Mesendoderm (in vitro differentiated cells): ENCODE measurements at places on chromosomes 1 and 21.

- no peak for DNase-seq
These were observed 33.7 kb downstream of the GNB1 start for GRCh38 chr1:1857096-1857703.

DNA sequence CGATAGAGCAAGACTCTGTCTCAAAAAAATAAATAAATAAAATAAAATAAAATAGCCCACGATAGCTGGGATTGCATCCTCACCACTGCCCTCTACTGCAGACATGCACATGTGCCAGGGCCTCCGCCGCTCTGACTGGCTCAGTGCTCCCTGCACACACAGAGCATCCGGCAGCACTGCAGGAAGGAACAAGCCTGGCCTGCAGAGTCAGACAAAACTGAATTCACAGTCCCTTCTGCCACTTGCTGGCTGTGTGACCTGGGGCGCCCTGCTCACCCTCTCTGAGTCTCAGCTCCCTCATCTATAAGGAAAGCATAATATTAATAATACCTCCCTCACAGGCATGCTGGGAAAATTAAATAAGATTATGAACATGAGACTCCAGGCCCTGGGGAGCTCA, 35.4 kb downstream of the CSMD2 start:
- no peak for DNase-seq

DNA sequence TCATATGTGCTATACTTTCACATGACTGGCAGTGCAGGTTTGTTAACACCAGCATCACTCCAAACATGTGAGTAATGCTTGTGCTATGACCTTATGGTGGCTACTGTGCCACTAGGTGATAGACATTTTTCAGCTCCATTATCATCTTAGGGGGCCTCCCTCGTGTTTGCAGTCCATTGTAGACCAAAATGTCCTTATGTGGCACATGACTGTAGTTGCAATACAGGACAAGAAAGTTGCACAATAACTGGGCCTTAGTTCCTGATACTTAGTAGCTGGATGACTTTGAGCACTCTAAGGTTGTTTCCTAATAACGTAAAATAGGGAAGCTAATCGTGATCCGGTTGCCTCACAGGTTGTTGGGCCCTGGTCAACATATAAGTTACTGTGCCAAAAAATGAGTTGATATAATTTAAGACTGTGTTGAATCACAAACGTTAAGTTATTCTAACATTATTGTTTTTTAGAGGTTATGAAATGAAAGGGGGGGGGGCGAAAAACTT, 511 bp upstream of the SNX27 start:
- DNase-seq, result peak; percentile 52

DNA sequence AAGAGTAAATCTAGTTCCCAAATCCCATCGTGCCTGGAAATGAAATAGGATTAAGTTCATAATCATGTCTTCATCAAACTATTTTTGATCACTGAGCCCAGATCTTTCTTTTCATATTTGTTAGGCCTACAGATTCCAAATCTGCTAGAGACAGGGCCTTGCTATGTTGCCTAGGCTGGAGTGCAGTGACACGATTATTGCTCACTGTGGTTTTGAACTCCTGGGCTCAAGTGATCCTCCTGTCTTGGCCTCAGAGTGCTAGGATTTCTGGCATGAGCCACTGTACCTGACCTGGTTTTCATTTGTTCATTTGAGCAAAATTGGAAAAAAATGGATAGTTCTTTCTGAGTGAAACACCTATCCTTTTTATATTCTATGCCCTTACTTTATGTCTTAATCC, 28.0 kb upstream of the DIPK1A start:
- DNase-seq, result no peak

GRCh38 chr1:119871881-119872280, 24.4 kb downstream of the ADAM30 start:
- DNase-seq, result no peak

DNA sequence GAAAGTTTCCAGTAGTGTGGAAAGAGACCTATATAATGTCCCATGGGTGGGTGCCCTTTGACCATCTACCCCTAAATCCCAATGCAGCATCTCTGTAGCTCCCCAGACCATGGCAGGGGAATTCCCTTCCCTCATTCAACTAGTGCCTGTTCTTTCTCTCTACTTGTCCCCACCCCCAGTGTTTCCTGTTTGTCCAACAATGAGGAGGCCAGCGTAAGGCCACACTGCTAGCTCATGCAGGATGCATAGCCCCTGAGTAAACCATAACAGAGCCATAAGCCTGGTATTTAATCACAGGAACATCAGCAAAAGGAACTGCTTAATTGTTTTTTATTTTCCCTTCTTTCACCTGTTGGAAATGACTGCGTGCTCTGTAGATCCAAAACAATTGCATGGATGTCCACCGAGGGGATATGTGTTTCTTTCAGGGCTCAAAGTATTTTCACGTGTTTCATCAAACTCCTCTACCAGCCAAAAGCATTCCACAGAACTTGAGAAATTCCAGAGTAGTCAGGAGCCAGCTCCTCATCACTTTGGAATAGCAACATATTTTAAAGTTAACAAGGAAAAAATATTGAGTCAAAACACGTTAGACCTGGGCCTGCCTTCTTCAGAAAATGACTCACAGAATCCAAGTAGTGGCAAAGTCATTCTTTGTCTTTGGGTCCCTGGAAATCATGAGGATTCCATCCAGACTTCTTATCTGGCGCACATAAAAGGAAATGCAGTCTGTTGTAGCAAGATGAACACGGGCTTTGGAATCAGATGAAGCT, 162.5 kb upstream of the SGIP1 start:
- peak; percentile 22 for DNase-seq

GRCh38 chr21:16634515-16634914, 878.3 kb upstream of the CXADR start:
- peak; percentile 66 for DNase-seq

DNA sequence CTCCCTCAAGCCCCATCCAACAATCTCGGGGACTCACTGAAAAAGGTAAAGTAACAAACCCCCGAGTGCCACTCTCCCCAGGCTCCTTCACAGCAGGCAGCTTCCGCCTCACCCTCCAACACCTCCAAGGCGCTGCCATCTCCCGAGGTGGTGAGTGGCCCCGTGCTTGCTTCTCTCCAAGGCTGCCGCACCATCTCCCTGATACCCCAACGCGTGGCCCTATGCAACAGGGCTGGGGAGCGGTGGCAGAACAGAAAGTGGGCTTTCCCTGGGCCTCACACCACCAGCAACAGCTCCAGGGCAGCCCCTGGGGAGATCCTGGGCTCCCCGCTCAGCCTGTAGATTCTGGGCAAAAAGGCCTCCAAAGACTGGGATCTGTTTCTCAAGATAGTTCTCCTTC, 105.1 kb downstream of the RAVER2 start:
- DNase-seq, result no peak

DNA sequence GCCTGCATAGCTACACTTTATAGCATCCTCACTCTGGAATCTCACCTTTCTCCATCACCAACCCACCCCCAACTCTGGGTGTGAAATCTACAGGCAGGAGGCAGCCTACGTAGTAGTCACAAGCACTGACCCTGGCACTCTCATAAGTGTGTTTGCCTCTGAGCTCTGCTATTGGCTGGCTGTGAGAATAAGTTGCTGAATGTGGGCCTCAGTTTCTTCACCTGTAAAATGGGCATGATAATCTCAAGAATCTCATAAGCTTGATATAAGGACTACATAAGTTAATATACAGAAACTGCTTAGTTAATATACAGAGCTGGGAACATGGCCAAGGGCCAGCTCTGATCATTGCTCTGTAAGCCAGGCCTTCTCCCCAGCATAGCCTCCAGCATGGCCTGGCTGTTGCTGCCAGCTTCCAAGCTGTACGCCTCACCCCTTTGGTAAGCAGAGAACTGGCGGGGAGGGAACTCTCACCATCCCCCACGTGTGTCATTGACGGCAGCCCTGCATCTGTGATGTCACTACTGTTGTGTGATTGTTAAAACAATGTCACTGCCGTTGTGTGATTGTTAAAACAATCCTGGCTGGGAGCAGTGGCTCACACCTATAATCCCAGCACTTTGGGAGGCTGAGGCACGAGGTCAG, 53.3 kb downstream of the SYF2 start:
- no peak for DNase-seq

- no peak for DNase-seq
These were observed 8.2 kb upstream of the LAPTM5 start for GRCh38 chr1:30765556-30766434.

GRCh38 chr1:246528933-246529731, 22.1 kb upstream of the SMYD3 start:
- no peak for DNase-seq

DNA sequence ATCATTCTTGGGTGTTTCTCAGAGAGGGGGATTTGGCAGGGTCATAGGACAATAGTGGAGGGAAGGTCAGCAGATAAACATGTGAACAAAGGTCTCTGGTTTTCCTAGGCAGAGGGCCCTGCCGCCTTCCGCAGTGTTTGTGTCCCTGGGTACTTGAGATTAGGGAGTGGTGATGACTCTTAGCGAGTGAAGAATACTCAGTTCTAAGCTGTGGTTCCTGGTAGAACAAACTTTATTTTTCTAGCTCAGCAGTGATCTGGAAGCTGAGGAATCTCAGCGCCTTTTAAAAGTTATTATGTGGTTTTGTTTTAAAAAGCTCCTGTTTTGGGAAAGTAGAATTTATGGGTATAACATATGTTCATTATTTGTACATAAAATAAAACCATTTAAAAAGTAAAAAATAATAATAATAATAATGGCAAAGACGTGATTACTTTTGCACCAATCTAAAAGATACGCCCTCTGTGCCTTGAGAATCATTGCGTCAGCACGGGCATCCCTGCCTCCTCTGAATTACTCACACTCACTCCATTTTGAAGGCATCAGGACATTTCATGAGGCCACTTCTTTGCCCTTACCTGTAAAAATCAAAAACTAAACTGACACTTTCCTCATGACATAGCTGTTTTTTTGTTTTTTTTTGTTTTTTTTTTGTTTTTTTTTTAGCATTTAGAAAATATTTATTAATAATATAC, 29.7 kb upstream of the TNFRSF1B start:
- no peak for DNase-seq

GRCh38 chr1:10900251-10900651, 103.8 kb upstream of the CASZ1 start:
- peak; percentile 60 for DNase-seq

DNA sequence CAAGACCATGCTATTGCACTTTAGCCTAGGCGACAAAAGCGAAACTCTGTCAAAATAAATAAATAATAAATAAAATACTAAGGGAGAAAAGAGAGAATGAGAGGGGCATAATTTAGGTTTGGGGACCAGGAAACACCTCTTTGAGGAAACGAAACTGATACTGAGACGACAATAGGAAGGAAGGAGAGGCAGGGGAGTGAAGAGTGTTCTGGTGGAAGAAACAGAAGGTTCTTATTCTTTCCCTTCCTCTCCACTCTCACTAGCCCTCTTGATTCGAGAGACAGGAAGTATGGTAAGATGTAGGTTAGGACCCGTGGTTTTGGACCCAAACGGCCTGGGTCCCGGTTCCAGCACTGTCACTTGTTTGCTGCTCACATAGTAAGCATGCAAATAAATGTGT, 1.6 kb upstream of the NKAIN1 start:
- no peak for DNase-seq

- DNase-seq, result peak; percentile 79
These were observed 25.6 kb downstream of the S100A10 start for GRCh38 chr1:151968058-151968457.

- peak; percentile 31 for DNase-seq
These were observed 14.0 kb downstream of the KCNN3 start for GRCh38 chr1:154856049-154856448.

GRCh38 chr1:99361406-99361805, 97.1 kb downstream of the PLPPR4 start:
- no peak for DNase-seq

DNA sequence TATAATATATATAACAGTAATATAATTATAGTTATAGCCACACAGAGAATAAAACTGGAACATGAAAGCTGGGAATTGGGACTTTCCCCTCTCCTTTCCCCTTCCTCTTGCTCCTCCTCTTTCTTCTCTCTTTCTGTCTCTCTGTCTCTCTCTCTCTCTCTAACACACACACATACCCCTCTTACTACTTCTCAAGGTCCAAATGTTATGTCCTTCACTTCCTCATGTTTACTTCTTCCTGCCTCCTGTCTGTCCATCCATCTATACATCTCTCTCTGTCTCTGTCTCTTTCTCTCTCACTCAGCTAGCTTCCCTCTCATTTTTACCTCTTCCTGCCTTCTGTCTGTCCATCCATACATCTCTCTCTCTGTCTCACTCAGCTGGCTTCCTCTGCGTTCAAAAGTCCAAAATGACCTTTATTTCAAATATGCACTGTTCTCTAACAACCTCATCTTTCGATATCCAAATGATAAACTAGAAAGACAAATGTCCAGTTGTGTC, 261.1 kb downstream of the SIPA1L2 start:
- no peak for DNase-seq

DNA sequence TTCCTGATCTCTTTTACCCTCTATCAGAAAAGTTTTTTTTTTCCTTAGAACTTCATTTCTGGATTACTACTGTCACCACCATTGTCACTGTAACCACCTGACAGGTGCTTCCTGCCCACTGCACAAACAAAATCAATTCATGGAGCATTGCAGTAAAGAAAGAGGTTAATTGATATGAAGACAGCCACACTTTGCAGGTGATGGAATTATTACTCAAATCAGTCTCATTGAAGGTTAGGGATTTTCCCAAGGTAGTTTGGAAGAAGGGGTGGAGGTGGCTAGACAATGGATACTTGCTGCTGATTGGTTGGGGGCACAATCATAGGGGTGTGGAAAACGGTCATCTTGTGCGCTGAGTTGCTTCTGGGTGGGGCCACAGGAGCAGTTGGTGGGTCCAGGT, 230.8 kb upstream of the CACYBP start:
- DNase-seq, result no peak

- DNase-seq, result peak; percentile 32
These were observed 729 bp upstream of the CDCA8 start for GRCh38 chr1:37691497-37692077.

DNA sequence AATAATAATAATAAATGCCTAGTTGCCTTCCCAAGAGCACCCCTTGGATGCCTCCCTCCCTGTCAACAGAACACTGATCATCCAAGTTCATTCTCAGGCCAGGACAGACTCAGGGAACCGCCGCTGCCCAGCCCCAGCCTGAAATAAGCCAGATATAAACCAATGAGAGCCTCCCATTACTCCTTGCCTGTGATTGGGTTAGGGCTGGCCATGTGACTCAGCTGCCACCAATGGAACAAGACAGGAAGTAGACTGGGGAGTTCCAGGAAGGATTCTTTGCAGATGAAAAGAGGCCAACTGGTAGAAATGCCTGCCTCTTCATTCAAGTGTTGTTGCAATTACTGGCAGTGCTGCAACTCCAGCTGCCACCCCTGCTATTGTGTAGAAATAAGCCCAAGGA, 146.4 kb upstream of the TIAM1 start:
- DNase-seq, result peak; percentile 62

- DNase-seq, result peak; percentile 82
These were observed 1.2 kb upstream of the CGN start for GRCh38 chr1:151510020-151510405.

GRCh38 chr1:205680073-205680851, at the start of gene SLC45A3:
Gene SLC45A3, minus strand, starts transcription at chr1:205680509. Its CDS starts 15,853 bp downstream, at chr1:205664656.
- DNase-seq, result no peak
